ENCODE measurements at places on chromosomes 16 and 17. TPM values are rescaled to one million over a fixed set of nuclear protein-coding genes. Genes with fewer than 3 reads are reported as not detected.

BCO1 gene
- total RNA-seq: not detected

TEX19 gene
- total RNA-seq: not detected

HSF4 gene
- total RNA-seq: 58.1 TPM

CA5A gene
- total RNA-seq: not detected

AIPL1 gene
- total RNA-seq: not detected

Data from activated CD4-positive, alpha-beta T cell treated with anti-CD3 and anti-CD28 coated beads, Interleukin-2, amount 10 ng/mL, durations not matched to agents 7 days and 5 days (primary cell).